CD8-positive, alpha-beta T cell (primary cell): ENCODE measurements at places on chromosomes 6 and 20.
A peak's percentile ranks its signal among the peaks of the same experiment; 100 is the strongest.

DNA sequence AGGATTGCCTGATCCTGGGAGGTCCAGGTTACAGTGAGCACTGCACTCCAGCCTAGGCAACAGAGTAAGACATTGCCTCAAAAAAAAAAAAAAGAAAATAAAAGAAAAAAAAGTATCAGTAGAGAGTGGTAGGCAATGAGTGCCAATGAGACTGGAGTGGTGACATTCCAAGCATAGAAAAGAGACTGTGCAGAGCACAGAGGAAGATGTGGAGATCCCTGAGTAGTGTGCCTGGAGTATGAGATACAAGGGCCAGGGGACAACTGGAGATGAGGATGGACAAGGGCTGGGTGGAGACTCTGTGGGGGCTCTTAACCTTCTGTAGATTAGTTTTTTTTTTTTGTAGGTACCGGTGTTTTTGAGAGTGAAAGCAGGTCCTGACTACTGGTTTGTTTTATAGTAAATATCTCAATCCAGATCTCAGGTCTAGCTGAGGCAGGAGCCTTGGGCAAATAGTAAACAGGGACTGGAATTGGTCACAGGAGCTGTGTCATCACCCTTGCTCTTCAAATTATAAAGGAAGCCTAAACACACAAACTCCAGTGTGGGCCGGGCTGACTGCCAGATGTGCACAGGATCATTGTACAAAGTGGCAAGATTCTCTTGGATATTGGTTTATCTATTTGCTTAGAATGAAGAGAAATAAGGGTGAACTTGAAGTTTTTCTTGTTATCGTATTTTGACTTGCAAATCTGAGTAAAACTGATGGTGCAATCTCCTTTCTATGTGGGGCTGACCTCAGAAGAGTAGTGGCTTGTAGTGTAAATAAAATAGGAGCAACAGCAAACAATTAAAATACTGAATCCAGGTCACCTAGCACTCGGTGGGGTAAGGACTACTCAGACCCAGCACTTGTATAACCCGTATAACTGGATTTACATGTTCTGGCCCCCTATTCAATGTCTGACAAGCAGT is 144.9 kb downstream of the SOX4 start:
- DNase-seq = no peak

DNA sequence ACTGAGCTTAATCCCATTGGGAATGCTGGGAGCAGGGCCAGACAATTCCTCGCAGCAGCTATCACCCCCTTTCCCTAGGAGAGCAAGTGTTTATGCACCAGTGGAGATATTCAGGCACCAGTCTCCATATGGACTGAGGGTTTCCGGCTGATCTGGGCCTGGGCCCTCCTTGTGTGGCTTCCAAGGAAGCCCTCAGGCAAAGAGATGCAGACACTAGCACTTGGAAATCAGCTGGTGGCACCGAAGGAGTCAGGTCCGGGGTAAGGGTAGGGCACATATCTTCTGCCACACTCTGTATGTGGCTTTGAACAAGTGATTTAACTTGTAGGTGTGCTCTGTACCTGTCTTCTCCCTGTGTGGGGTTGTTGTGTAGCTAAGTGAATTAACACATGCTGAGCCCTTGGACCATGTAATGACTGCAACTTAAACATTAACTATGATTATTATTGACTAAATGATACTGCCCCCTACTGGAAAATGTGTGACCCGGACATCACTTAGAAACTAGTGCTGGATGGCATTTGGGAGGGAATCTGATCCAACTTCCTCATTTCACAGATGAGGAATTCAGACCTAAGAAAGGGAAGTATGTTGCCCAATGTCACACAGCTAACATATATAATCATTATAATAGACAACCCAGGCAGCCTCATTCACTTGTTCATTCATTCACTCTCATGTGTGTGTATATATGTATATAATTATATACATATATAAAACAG is 19.3 kb upstream of the WFDC2 start:
- DNase-seq = peak; percentile 56

DNA sequence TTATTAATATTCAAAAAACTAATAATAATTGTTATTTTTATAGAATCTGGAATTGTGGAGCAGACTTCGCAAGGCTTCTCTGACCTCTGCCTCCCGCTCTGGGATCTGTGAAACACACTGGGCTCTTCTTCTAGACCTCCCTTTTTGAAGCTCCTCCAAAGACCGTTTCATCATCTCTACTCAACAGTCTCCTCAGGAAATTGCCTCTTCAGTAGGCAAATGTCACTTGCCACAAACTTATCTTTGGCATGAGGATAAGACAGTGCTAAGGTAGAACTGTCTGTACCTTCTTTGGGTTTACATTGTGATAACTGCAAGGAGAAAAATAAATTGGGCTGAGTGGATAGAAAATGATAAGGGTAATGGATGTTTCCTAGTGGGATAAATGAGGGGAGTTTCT is 2.3 kb upstream of the MAS1L start:
- DNase-seq = no peak

DNA sequence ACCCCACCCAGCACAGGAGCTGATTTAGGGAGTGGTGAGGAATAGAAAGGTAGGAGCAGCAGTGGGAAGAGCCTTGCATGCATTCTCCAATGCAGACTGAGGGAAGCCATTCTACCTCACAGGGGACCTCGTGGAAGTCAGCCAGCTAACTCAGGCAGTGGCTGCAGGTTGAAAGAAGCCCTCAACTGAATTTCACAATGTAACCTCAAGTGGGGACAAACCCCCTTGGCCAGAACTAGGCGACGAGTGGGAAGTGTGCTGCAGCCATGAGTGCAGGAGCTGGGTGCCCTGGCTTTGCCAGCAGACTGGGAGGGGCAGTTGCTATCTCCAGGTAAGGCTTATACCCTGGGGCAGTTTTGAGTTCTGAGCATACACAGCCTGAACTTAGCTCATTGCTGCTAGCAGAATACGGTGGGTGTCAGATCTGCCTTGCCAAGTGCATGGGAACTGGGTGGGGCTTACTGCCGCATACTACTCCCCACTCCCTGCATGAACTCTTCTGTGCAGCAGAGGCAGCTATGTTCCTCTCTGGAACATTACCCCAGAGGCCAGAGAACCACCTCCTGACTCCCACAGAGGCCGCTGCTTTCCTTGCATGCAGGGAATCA is 126.5 kb downstream of the CDK19 start:
- DNase-seq = no peak

DNA sequence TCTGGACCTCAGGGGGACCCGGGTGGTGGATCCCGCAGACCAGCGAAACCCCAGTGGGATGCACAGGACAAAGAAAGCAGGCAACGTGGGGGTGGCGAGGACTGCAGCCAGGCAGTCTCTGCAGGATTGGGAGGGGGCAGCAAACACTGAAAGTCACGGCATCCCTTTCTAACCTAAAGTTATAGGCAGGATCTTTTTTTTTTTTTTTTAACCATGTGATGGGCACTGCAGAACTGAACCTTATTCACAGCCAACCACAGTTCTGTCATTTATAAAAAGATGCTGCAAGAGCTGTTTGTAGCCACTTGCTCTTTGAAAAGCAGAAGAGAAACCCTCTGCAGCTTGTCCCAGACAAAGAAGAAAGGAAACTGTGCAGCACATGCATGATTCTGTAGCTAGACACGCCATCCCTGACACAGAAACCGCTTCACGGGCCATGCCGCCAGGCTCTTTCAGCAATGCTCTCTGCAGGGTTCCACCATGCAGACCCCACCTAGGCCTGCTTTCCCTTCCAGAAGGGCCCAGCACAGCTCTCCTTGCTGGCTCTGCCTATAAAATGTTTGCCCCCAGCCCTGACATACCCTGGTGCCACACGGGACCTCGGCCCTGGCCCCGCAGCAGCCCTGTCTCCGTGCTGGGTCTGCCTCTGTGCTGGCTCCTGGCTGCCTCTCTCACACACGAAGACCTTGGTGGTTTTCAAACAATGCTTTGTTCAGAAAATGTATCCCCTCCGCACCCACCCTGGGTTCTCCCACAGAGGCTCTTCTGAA is 70.8 kb downstream of the PYGB start:
- DNase-seq = no peak

DNA sequence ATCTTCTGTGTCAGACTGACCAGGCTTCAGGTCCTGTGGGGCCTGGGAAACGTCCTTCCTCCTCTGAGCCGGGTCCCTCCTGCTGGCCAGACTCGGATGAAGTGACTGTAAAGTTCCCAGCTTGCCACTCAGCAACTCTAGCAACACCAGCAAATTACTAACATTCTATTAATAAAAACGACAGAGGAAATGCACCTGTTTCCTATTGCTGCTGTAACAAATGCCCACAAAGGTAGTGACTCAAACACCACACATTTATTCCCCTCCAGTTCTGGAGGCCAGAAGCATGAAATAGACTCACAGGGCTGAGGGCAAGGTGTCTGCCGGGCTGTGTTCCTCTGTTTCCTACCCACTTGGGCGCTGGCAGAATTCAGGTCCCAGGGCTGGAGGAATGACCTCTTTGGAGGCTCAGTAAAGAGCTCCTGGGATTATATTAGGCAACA is 48.8 kb downstream of the CTCFL start:
- DNase-seq = no peak

GRCh38 chr20:4244700-4245485 is 229.5 kb upstream of the RNF24 start:
- no peak for DNase-seq

GRCh38 chr20:34299556-34300255 is 3.4 kb downstream of the AHCY start:
- no peak for DNase-seq

- DNase-seq = peak; percentile 79
Observed at GRCh38 chr20:45347936-45348778, at the start of gene SDC4. TSS of gene SDC4 (minus strand) at chr20:45348424. CDS start at chr20:45348384, 40 bp downstream.

DNA sequence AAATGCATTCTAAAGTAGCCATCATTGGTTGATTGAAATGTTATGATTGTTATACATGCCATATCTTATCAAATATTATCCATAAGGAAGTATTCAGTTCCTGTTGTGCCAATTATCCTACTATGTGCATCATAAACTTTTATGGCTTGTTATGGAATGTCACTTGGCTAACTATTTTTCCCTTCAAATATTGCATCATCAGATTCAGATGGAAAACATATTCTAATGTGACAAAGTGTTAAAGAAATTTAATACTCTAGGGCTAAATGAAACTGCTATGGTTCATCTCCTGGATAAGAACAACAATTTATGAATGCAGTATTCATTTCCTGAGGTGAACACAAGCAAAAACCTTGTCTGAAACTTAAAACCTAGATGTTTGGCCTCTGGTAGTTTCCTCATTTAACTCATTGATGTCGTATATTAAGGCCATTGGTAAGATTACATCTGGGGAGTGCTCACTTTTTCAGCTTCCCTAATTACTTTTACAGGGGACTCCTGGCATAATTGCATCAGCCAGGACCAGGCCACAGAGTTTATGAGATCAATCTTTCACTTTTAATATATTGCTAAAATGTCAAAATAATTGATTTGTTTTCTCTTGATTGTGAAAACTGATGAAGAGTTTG is 134.9 kb upstream of the CEP162 start:
- no peak for DNase-seq

DNA sequence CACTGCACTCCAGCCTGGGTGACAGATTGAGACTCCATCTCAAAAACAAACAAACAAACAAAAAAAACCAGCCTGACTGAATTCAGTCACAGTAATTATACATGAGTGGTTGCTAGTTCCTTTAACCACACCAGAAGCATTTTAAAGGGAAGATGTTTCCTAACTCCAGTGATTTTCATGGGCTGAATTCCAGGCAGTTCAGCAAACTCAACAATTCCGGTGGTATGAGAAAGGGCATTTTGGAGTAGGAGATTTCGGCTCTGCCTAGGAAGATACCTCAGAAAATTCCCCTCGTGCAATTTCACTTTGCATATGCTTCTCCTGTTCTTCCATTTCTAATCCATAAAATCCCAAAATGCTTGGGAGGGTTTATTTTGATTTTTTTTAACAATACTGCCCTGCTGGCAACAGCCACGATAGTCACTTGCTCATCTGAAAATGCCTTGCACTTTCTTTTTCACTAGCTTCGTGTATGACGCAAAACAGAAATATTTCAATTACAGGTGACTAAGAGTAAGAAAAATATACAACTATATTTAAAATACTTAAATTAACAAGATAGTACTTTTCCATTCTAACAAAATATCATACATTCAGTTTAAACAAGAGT is 48.3 kb upstream of the IPCEF1 start:
- no peak for DNase-seq
